ENCODE measurements at places on chromosomes 3 and 15.

GRCh38 chr15:67043939-67044771, 21.2 kb upstream of the SMAD3 start:
- peak; percentile 20 for DNase-seq

DNA sequence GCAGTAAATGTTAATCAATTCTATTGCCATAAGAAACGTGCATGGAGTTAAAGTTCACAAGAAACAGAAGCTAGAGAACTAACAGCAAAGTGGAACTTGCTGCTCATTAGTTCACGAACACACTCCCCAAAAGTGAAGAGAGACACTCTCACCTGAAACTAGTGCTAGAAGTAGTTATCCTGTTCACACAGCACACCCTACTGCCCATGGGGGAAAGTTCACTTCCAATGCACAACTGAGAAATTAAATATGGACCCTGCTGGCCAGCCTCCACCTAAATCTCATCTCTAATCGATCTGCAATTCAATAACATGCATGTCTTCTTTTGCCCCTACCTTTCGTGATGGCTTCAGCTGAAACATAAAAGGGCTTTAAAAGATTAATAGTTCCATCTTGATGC, 39.4 kb upstream of the FRMD4B start:
- peak; percentile 17 for DNase-seq

DNA sequence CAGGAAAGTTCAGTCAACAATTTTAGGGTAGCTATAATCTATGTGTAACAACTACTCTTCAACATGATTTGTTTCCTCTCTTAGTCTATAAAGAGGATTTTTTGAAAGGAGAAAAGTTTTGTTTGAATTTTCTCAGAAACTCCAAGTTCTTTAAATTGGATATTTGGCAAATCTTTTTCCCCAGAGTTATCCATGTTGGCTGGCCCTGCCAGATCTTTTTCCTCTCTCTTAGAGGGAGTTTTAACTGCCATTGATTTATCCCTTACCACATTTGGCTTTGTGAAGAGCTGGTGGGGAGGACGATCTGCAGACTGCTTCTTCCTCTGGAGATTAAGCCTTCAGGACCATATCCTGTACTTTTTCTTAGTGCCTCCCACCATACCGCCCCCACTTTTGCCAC, 64.9 kb upstream of the ROPN1 start:
- no peak for DNase-seq

DNA sequence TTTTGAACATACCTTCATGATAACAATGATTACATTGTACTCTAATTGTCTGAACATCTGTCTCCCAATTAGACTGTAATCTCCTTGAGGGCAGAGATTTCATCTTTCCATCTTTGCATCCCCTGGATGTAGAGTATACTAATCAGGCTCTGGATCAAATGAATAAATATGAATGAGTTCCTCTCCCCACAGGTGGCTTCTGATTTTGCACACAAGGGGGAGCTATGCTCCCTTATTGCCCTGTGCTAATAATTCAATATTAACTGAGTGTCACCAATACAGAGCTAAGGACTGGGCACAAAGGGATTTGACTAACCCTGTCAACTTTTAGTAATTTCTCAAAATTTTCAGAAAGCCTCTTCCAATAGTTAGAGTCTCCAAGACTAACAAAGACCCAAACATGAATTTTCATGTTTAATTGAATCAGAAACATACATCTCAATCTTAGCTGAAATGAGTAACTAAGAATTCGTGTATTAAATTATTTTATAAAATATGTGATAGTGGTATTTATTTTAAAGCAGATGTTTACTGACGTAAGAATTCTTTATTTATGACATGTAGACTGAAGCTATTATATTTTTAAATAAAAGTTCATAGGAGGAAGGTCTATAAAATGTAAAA, 3.0 kb downstream of the DUOXA1 start:
- peak; percentile 48 for DNase-seq

GRCh38 chr15:42760759-42761158, 23.8 kb upstream of the CDAN1 start:
- no peak for DNase-seq

GRCh38 chr3:101720851-101721840, 3.3 kb upstream of the CEP97 start:
- DNase-seq, result no peak

DNA sequence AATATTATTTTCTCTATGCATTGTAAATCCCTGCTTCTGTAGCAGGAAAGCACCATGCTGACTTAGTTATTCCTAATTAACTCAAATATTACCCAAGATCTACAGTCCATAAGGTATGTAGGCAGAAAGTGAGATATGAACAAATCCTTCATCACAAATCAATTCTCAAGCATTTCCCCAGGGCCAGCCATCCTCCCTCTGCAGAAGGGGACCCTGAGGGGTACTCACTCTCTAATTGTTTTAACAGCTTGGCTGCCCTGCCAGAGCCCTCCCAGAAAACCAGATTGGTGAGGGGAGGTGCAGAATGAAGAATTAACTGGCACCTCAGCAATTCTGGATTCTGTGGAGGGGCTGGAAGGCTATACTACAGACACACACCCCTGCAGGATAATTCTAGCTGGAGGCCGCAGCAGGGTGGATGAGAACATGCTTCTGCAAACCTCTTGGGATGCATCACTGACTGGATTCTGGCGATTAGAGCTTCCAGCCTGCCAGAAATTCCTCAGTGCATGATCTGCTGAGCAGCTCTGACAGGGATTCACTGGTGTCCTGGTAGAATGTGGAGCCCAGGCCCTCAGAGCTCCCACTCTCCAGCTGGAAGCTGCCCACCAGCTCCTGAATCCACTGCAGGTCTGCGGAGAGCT, 88.6 kb upstream of the HERC1 start:
- no peak for DNase-seq

DNA sequence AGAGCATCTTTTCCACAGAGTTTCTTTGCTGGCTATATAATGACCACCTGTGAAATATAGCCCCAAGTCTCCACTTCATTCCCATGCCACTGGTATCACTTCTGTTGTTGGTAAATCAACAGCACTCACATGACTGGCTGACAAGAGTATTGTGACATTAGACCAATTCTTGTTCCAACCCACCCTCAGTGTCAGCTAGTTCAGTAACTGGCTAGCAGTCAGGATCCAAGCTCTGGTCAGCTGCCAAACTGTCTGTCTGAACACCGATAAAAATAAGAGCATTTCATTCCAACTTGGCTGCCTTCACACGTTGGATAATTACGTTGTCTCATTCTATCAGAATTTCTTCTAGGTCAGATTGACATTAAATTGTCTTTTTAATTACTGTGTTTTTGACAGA, 166.5 kb downstream of the USP13 start:
- DNase-seq, result no peak

DNA sequence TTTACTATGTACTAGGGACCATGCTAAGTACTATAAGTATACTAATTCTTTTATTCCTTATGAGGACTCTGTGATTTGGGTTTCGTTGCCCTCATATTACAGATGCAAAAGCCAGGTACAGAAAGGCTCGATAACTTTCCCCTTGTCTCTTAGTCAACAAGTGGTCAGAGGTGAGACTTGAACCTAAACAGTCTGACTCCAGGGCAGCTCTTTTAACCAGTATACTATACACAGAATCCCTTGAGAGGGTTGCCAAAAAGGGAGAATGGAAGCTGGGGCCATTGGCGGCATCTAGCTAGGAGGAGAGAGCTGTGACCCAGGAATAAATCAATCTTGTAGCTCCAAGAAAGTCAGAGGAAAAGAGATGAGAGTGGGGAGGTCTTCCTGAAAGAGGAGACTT, 92.4 kb downstream of the TOP2B start:
- DNase-seq, result no peak

- DNase-seq, result no peak
These were observed 104.2 kb upstream of the PFN2 start for GRCh38 chr3:150074697-150075416.

- DNase-seq, result no peak
These were observed 81.9 kb upstream of the HES1 start for GRCh38 chr3:194054016-194054415.

DNA sequence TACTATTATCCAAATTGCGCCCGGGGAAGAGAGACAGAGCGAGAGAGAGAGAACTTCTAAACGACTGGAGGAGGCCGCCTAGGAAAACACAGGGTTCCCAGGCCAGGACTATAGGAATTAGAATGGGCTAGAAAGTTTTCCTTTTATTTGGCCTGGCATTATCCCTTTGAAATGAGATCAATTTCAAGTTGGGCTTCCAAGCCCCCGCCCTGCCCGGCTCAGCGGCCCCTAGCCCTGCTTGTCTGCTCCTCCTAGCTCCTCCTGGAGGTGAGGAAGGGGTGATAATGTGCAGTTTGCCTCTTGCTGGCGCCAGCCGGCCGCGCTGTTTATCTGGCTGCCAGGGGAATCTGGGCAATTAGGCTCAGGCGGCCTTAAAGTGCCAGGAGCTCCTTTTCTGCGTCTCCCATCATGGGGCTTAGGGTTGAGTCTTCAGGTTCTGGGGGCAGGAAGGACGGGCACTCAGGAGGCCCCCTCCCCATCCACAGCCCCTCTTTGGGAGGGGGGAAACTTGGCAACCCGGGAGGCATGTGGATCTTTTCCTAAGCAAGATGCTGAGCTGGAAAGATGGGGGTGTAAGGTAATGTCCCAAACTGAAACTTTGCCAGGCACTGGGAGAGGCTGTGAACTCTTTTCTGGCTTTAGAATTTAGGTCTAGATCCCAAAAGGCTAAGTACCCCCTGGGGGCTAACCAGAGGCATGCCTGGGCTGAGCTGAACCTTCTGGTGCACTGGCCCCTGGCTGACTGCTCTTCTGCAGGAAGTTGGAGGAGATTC, 5.5 kb downstream of the SMAD6 start:
- DNase-seq, result no peak

DNA sequence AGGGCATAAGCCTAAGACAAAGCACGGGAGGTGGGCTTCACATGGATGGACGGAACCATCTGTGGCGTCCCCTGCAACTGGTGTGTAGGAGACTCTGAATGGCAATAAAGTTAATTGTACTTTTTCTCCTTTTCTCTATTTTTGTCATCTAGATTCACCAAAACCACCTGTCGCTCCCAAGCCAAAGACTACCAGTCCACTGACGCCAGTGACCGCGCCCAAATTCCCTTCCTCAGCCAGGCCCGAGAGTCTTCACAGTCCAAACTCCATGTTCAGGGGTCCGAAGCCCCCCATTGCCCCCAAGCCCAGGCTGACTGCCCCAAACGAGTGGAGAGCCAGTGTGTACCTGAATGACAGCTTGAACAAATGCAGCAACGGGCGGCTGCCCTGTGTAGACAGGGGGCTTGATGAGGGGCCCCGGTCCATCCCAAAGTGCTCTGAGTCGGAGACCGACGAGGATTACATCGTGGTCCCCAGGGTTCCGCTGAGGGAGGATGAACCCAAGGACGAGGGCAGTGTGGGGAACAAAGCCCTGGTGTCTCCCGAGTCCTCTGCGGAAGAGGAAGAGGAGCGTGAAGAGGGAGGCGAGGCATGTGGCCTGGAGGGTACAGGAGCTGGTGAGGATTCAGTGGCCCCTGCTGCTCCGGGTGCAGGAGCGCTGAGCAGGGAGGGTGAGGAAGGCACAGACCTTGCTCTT, at the start of gene FGD5:
Gene FGD5 (plus strand): TSS at position 159 of the 697 bp plus-strand sequence. CDS start 110 bp downstream, at position 269.
- DNase-seq, result no peak

DNA sequence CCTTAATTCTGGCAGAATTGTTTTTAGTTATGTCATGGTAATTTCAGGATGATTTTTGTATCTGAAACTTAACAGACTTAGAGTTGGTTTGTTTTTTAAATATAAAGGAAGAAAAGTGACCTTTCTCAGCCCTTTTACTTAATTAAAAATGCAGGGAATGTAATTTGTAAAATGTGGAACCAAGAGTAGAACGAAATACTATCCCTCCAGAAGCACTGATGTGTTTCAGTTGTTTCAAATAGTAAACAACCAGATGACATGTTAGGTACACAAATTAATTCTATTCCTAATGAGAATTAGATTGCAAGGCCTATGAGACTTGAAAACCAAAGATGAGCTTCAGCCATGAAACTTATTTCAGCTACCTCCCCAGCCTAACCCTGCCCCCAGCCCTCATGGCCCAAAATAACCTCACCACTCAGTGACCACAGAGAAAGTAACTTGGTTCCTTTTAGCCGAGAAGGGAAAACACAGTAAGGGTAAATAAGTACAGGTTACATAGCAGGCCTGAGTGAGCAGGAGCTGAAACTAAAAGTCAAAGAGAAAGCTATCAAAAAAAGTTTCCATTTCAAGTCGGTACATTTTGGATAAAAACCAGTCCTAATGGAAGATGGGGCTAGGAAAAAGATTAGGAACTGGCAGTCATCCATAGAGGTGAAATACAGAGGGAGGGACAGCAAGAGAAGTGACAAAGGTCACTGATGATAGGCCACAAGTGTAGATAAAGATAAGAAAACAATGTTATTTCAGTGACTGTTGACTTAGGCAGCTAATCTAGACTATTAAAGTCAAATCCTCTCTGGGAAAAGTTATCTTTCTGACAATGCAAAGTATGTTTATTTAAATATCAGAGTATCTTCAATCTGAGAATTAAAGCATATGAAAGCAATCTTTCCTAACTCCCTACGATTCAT, 23.2 kb downstream of the SENP8 start:
- no peak for DNase-seq

- no peak for DNase-seq
These were observed 7.0 kb upstream of the THBS1 start for GRCh38 chr15:39573844-39574243.

GRCh38 chr15:36401586-36401966, 177.8 kb upstream of the CDIN1 start:
- no peak for DNase-seq

Measured in RKO (cell line).